ENCODE measurements at places on chromosomes 16 and 17. TPM values are rescaled to one million over a fixed set of nuclear protein-coding genes. Genes with fewer than 3 reads are reported as not detected.

- DNase-seq: peak; percentile 85
Measured at GRCh38 chr16:68760671-68761275, 23.7 kb downstream of the CDH1 start.

GRCh38 chr17:79424471-79425185 is 186.2 kb downstream of the RBFOX3 start:
- no peak for DNase-seq

- DNase-seq: no peak
Measured at GRCh38 chr16:24876231-24876630, 30.5 kb downstream of the SLC5A11 start.

DNA sequence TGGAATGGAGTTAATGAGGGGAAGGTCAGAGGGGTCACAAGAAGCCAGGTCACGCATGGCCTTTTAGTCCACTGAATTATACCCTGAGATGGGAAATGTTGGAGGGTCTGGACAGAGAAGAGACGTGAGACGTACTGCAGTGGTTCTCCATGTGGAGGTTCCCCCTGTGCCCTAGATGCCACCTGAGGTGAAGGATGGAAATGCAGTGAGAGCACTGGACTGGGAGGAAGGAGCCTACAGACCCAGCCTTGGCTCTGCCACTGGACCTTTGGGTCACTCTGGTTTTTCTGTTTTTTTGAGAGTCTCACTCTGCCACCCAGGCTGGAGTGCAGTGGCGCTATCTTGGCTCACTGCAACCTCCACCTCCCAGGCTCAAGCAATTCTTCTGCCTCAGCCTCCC is 1.8 kb upstream of the PLSCR3 start:
- no peak for DNase-seq

GRCh38 chr17:80441598-80442322 is 26.8 kb downstream of the ENDOV start:
- no peak for DNase-seq

DNA sequence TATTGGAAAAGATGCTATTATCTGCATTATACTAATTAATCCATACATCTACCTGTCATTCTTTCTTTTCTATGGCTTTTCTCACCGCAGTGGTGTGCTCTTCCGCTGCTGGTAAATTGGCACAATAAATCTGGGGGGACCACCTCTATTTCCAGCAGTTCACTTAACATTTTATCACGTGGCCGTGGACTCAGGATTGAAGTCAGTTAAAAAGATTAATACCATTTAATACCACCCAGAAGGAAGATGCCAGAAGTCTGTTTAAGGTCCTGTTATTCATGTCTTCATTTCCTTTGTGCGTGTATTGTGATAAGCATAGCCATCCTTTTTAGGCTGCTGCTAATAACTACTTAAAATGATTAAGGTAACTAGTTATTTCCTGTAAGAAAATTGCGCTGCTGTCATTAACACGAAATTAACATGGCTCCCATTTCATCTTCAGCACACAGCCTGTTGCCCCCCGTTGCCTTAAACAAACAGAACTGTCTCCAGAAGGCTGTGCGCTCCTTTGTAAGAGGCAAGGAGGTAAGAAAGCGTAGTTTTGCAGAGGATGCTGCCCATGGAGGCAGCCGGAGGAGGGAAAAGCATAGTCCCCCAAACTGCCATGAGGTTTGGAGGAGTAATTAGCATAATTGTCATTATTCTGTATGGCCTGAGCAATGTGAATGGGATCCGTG is 414.4 kb downstream of the UTP18 start:
- no peak for DNase-seq

DNA sequence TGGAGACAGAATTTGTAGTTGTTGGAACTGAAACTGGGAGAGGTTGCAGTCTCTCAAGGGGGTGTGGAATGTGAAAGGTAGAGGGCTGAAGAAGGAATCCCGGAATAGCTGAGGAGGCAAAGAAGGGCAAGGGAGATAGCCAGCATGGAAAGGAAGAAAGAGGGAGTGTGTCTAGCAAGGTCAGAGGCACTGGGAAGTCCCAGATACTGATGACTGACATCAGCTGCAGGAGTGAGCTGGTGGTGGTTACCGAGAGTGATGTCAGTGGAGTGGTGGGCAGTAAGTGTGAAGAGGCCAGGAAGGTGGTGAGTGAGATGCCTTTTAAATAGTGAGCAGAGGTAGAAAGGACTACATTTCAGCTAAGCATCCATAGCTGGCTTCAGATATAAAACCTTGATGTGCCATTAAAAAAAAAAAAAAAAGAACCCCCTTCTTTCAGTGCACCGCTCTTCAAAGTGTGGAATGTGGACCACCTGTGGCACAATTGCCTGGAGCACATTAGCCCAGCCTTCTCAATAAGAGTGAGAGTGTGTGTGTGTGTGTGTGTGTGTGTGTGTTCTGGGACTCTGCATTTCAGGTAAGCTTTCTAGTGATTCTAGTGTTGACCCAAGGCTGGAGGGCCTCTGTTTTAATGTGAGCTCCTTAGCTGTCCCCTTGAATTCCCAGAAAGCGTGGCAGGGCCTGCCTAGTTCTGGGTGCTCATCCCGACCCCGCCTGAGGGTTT is 8.5 kb downstream of the PRMT7 start:
- DNase-seq: no peak

GRCh38 chr16:51156807-51157200 is 5.7 kb upstream of the SALL1 start:
- no peak for DNase-seq

DNA sequence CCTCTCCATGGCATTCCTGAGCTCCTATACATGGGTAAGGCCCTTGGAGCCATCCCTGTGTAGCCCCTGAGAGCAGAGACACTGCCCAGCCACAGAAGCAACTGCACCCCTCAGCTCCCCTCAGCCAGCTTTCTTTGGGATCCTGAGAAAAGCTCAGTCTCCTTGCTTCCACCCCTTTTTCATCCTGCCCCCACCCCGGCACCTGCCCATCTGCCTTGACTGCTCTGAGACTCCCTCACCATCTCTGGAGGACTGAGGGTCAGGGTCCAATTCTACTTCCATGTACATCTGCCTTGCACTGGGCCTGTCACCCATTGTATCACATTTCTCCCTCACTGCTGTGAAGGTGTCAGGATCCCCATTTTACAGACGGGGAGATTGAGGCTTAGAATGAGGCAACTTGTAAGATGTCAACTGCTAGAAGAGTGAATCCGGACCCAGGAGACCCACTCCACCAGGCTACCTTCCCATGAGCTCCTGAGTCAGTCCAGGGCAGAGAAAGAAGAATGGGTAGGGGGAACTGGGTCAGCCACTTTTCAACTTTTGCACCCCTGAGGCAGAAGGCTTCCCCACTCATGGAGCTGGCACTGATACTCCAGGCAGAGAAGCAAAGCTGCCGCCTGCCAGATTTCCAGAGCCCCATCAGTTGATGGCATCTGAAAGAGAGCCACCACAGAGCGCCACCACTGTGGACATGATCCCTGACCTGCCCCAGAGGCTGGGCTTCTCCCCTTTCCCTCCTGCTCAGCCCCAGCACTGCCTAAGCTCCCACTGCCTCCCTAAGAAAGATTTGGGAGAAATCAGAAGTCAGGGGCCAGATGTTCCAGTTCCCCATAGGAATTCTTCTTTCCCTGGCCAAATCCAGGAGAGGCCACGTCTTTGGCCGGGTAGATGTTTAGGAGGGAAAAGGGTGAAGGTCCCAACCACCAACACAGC is 135.4 kb downstream of the TMEM132E start:
- DNase-seq: no peak

DNA sequence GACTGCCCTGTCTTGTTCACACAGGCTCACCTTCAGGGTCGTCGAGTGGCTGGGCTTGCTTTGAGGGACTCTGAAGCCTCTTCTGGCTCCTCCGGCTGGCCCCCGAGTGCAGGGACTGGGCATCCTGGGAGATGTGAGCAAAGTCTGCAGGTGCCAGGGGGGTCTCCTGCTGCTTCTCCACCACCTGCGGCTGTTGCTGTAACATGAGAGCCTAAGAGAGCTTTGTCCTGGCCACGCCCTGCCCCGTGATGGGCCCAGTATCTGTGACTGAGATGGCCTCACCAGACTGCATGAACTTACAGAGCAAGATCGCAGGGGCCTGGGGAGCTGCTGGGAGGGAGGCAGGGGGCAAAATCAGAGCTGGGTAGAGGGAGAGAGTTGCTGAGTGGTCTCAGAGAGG is 12.5 kb downstream of the ERN2 start:
- DNase-seq: no peak

GRCh38 chr17:75008373-75008772 is 4.1 kb upstream of the MRPL58 start:
- DNase-seq: no peak

DNA sequence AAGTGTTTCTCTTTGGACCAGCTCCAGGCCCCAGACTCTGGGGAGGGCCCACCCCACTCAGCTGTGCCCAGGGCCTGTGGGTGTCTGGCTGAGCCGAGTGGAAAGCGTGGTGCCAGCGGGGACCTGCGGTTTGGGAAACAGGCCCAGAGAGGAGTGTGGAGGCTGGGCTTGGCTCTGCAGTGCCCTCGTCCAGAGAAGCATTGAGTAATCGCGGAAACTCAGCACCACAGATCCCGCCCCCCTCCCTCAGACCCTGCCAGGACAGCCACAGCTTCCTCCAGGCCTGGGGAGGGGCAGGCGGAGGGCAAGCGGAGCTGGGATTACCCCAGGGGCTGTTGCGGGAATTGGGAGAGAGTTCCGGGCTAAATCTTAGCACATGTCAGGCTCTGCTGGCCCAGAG is 14.6 kb upstream of the PITPNA start:
- DNase-seq: peak; percentile 73

DNA sequence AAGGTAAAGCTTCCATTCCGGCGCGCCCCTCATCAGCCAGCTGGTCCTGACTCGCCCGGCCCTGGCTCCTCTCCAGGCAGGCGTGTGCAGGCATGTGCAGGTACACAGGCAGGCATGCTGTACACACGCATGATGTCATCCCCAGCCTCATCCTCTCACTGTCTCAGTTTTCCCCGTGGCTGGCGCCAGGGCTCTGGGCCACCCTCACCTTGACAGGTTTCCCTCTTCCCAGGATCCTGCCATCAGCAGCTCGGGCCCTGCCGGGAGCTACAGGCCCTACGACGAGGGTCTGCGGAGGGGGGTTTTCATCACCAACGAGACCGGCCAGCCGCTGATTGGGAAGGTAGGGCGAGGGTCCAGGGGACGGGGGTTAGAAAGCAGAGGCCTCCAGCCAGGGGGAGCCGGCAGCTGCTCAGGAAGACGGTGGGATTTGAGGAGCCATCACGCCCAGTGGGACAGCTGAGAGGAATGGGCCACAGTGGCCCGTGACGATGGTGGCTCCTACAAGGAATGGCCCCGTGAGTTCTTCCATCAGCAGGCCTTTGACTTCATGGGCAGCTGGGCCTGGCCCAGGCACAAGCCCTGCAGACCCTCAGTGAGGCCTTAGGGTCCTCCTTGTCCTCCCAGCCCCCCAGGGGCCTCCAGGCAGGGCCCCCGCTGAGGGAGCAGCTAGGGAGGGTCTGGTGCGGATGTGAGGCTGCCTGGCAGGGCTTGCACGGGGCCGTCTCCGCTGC is 8.5 kb downstream of the GAA start:
- no peak for DNase-seq

- DNase-seq: peak; percentile 19
Measured at GRCh38 chr17:78645421-78646295, 68.5 kb upstream of the DNAH17 start.

DNA sequence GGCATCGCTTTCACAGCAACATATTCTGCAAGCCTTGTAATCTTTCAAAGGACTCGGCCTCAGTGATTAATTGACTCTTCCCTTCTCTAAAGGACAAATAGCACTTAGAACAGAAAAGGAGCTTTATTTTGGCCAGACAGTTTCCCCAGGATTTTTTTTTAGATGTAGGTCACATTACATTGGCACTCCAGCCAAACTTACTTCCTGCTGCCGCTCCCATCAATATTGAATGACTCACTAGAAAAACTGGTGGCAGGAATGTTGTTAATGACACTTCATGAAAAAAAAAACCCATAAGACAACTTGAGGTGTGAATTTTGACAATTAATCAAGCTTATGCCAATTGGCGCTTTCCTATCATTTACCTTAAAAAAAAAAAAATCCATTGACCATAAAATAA is 432.6 kb downstream of the TOX3 start:
- DNase-seq: no peak

DNA sequence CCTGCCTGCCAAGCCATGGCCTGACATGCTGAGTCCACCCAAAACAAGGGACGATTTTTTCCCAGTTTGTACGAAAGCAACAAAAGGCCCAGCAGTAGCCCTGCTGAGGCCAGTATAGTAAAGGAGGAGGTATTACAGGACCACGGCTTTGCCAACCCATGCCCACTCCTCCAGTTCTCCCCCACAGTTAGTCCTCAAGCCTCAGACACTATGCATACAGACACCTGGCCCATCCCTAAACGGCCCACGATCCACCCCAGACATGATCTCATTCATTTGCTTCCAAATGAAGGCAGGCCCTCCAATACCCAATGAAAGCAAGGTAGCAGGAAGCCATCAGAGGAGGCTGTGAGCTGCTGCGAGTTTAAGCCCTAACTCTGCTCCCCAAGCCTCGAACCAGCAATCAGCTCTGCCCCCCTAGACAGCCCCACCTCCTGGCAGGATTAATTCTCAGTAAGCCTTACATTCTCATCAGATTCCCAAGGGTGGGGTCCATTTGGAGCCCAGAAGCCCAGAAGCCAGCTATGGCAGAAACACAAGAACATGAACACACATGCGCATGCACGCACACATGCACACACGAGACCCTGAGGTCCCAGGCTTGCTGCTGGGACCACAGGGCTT is 4.9 kb downstream of the HDAC5 start:
- DNase-seq: no peak

DNA sequence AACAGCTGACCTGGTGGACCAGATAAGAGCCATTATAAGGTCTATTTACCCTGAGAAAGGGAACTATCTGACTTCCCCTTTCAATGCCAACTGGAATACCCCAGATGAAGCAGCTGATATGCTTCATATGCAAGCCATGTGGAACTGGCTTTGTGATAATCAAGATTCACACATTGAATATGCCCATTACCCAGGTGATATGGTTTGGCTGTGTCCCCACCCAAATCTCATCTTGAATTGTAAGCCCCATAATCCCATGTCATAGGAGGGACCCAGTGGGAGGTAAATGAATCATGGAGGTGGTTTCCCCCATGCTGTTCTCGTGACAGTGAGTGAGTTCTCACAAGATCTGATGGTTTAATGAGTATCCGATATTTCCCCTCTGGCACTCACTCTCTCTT is 42.1 kb downstream of the IKZF3 start:
- no peak for DNase-seq

GRCh38 chr16:8898660-8899318 is 16.6 kb downstream of the LITAFD start:
- DNase-seq: no peak

OR4D1 gene
- total RNA-seq: not detected

OR2C1 gene
- total RNA-seq: not detected

SLC5A11 gene
- 3.7 TPM for total RNA-seq

RCVRN gene
- not detected for total RNA-seq

CACNA1H gene
- not detected for total RNA-seq

SLC2A4 gene
- total RNA-seq: 1.6 TPM

PIMREG gene
- total RNA-seq: 52.2 TPM

TSNAXIP1 gene
- 2.2 TPM for total RNA-seq

RNF112 gene
- 2.3 TPM for total RNA-seq

PDE6G gene
- 1.3 TPM for total RNA-seq

KCNG4 gene
- not detected for total RNA-seq

GDPD1 gene
- 3.4 TPM for total RNA-seq

PRR29 gene
- total RNA-seq: 2.4 TPM
